ENCODE measurements at places on chromosomes 11 and 22.

DNA sequence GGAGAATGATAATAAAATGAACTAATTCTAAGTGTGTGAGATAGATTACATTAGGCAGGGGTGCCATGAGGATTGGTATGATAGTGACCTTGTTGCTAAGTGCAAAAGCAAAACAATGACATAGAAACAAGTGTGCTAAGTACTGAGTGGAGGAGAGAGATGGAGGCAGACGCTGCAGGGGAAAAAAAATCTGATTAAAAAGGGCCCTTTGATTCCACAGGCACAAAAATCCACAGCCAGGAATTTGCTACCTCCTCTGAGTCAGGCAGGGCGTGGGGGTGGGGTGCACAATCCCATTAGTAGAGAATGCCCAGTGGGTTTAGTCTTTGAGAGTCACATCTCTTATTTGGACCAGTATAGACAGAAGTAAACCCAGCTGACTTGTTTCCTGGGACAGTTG is at the start of gene CNTF:
Gene CNTF (plus strand): TSS at position 322 of the 400 bp plus-strand sequence. CDS start 88 bp downstream, outside the sequence.
- DNase-seq, result no peak

DNA sequence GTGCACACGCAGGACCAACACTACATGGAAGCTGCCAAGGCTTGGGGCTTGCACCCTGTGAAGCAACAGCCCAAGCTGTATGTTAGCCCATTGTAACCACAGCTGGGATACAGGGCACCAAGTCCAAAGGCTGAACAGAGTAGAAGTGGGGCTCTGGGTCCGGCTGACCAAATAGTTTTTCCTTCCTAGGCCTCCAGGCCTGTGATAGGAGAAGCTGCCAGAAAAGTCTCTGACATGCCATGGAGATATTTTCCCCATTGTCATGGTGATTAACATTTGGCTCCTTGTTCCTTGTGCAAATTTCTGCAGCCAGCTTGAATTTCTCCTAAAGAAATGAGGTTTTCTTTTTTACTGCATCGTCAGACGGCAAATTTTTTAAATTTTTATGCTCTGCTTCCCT is 941.2 kb downstream of the FAM181B start:
- no peak for DNase-seq

DNA sequence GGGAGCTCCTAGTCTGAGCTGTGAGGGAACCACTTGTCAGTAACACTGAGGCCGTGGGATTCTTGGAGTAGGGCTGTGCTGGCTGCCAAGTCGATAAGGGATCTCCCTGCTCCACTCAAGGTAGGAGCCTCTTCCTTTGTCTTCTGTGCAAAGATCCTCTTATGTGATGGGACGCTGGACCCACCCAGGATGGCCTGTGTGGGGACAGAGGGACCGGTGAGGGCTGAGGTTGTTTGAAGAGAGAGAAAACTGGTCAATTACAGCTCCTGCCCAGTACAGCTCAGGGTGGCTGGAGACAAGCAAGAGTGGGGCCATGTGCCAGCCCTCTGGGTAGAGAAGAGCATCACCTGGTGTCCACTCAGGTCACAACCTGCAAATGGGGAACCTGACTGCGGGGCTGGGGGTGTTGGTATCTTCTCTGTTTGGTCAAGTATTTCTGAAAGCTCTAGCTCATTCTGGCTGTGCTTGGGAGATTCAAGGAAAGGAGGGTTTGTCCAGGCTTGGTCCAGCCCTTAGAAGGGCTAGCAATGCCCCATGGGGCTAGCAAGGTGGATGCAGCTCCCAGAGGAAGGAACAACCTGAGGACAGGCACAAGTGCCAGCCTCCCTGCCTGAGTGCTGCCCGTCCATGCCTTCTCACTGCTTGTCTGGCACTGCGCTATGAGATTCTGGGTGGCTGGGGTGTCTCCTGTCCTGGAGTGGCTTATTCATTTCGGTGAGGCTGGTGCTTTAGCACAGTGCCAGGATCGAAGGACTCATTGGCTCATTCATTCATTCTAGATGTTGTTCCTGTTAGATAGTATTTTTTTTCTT is 27.6 kb upstream of the BAIAP2L2 start:
- DNase-seq, result no peak

DNA sequence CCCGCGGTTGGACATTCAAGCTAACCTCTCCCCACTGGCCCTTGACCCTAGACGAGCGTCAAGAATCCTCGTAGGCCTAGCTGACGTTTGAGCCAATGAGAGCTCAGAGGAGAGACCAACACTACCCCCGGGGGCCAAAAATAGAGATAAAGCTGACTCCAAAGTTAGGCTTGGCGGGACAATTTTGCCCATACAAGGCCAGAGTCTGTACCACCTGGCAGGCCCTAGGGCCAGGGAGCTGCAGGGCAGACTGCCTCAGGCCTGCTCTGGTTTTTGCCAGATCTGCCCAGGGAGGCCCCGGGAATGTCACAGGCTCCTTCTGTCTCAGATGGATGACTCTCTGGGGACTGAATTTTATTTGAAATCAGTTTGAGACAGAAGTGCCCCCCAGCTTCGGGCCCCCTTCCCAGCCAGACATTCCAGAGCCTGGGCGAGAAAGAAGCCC is 40.8 kb upstream of the ACCSL start:
- DNase-seq, result no peak

GRCh38 chr22:38859581-38860282 is 12.3 kb downstream of the CBX6 start:
- no peak for DNase-seq

GRCh38 chr22:21032868-21033688 is 717 bp upstream of the SLC7A4 start:
- no peak for DNase-seq

DNA sequence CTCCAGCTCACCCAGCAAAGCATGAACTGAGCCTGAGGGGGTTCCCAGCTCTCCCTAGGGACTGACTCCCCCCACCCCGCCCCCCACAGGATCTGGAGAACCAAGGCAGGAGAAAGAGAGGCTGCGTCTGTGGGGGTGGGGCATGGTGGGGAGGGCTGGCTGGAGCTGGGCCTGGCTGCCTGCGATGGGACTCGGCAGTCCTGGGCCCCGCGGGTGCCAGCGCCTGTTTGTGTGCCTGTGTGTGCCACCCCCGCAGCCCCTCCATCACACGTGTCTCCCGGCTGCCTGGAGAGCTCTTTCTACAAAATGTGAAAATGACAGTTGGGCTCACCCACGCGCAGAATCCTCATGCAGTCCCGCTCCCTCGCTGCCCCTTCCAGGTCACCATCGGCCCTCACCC is 46.8 kb downstream of the CACNA1I start:
- DNase-seq, result no peak

- no peak for DNase-seq
These were observed 58.9 kb downstream of the CDKN1C start for GRCh38 chr11:2826679-2827056.

- DNase-seq, result no peak
These were observed 2.2 kb downstream of the PLCB3 start for GRCh38 chr11:64253481-64253880.

DNA sequence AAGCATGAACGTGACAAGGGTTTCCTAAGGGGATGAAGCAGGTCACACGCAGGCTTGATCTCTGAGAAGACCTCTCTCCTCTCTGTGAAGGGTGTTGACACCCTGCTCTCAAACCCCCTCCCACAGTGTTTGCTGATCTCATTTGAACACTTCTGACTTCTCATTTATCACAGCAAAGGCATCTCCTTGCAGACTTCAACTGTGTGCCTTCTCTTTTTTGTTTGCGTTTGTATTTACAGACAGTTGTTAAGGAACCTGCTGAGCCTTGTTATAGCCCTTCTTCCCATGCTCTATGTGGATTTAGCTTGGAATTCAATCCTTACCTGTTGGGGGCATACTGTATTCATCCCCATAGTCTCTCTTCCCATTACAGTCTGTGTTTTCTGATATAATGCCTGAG is 206.5 kb downstream of the NELL1 start:
- DNase-seq, result no peak

All from NCI-H748 treated with DMSO at 0.1 percent for 48 hours (cell line).